ENCODE measurements at places on chromosomes 7 and 10. TPM values are rescaled to one million over a fixed set of nuclear protein-coding genes. Genes with fewer than 3 reads are reported as not detected.

Gene CYP3A4
- not detected for total RNA-seq

DNA sequence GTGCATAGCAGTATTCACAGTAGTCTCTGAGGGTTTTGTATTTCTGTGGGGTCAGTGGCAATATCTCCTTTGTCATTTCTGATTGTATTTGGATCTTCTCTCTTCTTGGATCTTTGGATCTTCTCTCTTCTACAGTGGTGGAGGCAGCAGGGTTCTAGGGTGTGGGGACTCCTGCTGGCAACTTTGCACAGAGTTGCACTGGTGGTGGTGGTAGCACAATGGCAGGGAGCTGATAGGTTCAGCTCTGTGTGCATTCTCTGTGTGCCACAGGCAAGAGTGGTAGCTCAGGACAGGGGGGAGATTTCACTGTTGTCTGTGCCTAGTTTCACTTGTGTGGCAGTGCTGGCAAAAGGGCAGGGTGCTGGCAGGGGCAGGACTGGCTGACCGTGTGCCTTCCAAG, 35.1 kb upstream of the PRSS37 start:
- DNase-seq = no peak

DNA sequence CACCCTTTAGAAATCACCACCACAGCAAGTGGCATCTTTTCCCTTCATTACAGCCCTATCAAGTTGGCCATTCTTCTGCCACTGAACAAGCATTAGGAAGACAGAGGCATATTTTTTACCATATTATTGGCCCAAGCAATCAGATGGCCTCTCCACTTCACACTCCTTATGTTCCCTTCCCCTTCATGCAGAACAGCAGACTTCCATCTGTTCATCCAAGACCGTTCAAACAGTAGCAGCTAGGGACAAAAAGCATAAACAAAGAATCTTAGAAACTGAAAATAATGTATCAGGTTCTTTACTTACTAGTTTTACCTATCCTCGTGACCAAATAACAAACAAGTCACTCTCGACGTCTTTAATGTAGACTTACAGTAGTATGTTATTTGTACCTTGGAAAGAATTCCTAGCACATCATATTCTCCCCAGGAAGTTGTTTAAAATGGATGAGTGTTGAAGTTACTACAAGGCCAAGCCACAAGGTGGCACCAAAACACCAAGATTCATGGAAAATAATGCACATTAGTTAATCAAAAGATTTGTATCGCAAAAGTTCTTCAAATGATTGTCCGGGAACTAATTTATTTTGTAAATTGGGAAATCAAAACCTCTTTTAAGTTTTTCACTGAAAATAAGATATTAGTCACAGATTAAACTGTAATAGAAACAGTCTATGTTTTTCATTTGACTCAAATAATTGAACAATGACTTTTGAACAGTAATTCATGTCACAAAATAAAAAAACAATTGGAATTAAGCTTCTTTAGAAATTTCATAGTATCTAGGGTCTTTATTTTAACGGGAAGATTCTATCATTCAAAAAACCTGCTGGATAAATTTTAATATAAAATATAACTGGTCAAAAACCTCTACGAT, 112.1 kb downstream of the VPS41 start:
- DNase-seq = no peak

Gene PSTK
- total RNA-seq = 3.0 TPM

DNA sequence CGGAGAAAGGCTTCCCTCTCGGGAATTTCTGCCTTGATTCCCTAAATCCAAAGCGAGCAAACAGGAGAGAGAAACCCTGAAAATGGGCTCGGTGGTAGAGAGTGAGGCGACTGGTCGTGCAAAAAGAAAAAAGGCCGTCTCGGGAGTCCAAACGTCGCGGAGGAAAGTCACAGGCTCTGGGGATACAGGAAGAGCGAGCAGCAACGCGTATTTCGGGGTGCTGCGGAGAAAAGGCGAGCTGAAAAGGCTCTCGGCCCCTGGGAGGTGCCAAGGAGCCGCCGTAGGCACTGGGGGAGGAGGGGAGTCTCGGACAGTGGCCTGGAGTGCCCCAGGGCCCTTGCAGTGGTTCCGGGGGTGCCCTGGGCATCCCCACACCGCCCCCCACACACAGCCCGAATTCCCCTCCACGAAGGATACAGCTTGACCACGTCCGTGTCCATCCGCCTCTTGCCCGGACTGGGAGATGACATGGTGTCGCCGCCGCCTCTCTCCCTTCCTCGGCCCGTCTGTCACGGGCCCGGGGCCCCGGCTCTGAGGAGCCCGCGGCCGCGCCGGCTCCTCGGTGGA, 591 bp downstream of the UBE2H start:
- no peak for DNase-seq

DNA sequence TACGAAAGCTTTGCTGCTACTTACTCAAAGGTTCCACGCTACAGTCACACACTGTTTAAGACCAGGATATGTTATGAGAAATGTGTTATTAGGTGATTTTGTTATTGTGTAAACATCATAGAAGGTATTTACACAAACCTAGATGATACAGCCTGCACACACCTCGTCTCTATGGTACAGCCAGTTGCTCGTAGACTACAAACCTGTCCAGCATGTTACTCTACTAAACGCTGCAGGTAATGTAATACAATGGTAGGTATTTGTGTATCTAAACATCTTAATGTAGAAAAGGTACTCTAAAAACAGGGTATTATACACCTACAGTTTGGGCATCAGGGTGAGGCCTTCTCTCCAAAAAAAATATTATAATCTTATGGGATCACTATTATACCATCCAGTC, 181.2 kb downstream of the MYOF start:
- no peak for DNase-seq

DNA sequence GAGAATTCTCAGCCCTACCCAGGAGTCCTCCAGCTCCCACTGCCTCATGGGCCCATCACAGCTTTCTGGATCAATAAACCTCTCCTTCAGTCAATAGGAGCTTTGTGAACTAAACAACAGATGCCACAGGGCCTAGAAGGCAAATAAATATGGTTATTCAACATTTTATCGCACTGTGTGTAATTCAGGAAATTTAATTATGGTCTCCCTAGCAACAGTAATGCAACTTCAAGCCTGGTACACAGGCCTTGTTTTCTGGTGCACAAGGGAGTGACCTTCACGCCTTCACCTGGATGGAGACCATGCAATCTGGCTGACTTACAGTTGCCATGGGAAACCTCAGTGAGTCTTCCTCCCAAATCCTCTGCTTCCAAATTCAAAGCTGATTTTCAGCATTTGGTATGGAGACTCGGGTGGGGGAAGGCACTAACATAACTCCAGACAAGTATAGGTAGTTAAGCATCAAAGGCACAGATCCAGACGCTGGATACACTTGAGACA, 441.0 kb upstream of the NPVF start:
- DNase-seq = peak; percentile 53

- DNase-seq = peak; percentile 79
These were observed 97.1 kb downstream of the VOPP1 start for GRCh38 chr7:55474944-55475854.

DNA sequence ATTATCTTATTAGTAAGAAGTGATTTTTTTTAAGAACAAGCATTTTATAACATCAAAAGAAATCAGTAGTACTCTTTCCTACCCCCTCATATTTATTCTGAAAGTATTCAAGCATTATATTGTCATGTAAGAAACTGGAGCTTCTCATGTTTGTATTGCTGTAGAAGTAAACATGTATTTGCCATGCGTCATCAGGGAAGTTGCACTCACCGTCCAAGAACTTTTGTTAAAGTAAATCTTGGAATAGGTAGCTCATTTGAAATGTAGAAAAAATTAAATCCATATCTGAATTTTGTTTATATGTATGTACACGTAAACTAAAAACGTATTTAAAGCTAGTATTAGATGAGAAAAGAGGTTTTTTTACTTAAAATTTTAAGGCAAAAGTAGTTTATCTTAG, 96.8 kb downstream of the PTEN start:
- DNase-seq = no peak

Gene EMX2
- 0.71 TPM for total RNA-seq

DNA sequence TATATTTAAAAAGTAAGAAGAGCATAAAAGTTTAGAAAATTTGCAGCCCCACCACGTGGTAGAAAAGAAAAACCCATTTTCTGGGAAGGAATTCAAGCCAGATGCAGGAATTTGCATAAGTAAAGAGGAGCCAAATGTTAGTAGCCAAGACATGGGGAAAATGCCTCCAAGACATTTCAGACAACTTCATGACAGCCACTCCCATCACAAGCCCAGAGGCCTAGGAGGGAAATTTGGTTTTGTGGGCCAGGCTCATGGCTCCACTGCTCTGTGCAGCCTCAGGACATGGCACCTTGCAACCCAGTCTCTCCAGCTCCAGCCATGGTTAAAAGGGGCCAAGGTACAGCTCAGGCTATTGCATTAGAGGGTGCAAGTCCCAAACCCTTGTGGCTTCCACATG, 411.9 kb downstream of the THSD7A start:
- no peak for DNase-seq

GRCh38 chr10:84829131-84829530, 500.7 kb downstream of the CCSER2 start:
- DNase-seq = no peak

DNA sequence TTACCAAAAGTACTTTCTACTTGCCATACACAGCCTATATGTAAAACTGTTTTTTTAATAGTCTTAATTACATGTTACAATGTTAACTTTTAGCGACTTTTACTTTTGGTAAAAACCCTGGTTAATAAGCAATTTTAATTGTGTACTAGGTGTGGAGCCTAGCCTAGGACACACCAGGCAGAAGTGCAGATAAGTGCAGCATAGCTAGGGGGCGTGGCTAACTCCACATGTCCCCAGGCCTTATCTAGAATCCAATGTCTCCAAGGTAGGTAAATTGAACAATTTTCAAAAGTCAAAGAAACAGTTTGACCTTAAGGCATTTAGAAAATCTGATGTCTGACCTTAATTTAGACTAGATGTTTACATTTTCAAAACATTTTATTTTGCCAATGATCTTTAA, 858.7 kb downstream of the CCSER2 start:
- DNase-seq = no peak

DNA sequence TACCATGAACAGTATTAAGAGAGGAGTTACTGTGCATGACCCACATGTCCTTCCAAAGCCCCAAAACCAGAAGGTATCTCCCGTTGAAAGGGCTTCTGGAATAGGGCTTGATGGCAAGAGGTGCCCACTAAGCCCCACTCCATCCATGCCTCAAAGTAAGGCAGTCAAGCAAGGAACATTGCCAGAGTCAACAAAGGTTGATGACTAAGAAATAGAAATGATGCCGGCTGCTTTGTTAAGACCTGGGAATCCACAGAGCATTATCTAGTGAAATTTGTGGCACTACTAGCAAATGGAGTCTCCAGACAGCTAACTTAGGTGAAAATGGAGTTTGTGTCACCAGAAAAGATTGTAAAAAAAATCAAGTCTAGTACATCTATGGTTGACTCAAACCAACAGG, 6.2 kb downstream of the SFR1 start:
- DNase-seq = no peak

Gene EBLN1
- not detected for total RNA-seq

DNA sequence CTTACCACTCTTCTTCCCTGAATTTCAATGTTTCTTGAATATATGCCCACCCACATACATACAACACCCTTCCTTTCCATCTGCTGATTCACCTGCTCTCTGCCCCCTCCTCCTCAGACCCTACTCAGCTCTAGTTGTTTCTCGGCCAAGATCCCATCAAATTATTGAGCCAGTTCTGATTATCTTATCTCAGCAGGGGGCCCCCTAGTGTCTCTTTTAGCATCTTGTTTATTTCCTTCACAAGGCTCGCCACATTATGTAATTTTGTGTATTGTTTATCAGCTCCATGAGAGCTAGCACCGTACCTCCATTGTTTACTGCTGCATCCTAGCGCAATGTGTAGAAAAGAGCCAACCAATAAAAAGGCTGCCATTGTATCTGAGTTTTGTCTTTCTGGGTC, 71.9 kb downstream of the FAM13C start:
- no peak for DNase-seq

Gene EPO
- total RNA-seq = not detected

Gene GAD2
- not detected for total RNA-seq

GRCh38 chr10:120588311-120588710, 131.3 kb downstream of the PLPP4 start:
- no peak for DNase-seq

- DNase-seq = no peak
These were observed 414.7 kb downstream of the PLXNA4 start for GRCh38 chr7:132161533-132161915.

Gene NRP1
- total RNA-seq = 55.0 TPM

Gene TCF7L2
- 24.1 TPM for total RNA-seq

Gene ITPRID1
- not detected for total RNA-seq

GRCh38 chr7:44158873-44159631, 17.9 kb upstream of the MYL7 start:
- DNase-seq = no peak

GRCh38 chr7:73358590-73359275, 30.8 kb downstream of the FKBP6 start:
- no peak for DNase-seq

DNA sequence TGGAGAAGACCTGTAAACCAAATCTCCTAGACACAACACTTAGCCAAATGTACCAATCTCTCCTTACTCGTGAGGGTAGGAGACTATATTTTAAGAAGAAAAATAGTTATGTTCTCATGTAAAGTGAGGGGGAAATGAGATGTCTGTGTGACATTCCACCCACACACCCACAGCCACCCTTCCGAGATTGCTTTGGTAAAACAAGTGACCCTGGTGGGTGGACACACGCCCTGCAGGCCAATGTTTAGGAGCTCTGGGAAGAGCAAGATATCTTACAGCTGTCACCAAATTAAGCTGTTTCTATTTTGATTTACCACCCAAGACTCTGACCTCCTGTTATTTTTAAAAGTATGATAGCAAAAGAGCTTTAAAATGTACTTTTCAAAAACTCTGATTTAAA, 147.2 kb upstream of the PFKP start:
- no peak for DNase-seq

- no peak for DNase-seq
These were observed 34.5 kb upstream of the ST8SIA6 start for GRCh38 chr10:17488848-17489247.

DNA sequence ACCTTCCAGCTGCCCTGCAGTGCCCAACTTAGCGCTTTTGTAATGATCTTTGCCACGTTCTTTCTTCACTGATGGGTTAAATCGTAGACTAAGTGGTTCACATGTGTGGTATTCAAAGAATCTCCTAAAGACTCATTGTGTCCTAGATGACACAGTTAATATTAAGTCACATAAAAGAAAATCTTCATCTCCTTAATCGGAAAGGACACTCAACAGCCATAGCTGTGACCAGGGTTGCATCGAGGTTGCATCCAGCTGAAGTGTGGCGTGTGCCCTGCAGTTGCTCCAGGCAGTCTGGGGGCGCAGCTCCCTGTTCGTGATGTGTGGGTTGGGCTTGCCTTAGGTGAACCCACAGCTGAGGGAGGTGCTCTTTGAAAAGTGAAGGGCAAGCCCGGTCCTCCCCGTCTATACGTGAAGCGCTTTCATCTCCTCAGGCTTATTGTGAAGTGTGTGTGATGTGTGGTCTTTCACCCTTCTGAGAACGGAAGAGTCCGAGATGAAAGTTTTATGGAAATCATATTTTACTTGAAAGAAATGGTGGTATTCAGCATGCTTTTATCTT, 122.7 kb downstream of the TRRAP start:
- DNase-seq = no peak
